ENCODE measurements at places on chromosomes 2 and 18.
A peak's percentile ranks its signal among the peaks of the same experiment; 100 is the strongest.

GRCh38 chr2:16700551-16701259, 35.1 kb upstream of the CYRIA start:
- no peak for DNase-seq

DNA sequence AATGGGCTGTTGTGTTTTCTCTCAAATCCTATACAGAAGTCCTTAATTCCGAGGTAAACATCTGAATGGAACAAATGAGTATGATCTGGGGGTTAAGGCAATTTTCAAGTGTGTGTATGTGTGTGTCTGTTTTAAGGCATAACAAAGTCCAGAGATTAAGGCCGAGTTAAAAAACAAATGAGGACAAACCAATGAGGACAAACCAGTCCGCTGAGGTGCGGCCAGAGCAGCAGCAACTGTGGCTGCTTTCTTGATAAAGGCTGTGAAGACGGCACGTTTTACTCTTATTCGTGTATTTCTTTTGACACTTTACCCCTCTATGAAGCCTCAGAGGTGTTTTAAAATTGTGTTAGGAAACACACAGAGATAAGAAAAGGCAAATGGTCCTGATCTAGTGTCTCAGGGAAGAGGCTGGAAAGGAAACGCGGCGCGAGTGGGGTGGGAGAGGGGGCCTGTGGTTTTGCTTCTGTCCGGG, 495 bp upstream of the GULP1 start:
- DNase-seq: no peak

DNA sequence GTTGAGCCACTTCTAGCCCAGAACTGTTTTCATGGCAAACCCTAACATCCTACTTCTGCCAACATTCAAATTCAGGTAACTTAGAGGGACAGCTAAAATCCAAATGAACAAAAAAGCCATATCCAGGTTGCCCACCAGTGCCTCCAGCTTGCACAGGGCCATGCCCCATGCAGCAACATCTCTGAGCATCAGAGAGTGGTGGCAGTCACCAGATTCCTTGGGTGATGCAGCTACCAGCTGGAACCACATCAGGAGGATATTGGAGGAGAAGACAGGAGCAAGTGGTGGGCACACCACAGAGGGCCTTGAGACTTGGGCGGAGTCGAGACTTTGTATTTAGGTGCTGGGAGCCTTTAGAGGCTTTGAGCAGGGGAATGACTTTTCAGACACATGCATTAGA, 50.5 kb downstream of the SDC1 start:
- no peak for DNase-seq

- no peak for DNase-seq
Measured at GRCh38 chr18:37729716-37730115, 164.1 kb upstream of the CELF4 start.

DNA sequence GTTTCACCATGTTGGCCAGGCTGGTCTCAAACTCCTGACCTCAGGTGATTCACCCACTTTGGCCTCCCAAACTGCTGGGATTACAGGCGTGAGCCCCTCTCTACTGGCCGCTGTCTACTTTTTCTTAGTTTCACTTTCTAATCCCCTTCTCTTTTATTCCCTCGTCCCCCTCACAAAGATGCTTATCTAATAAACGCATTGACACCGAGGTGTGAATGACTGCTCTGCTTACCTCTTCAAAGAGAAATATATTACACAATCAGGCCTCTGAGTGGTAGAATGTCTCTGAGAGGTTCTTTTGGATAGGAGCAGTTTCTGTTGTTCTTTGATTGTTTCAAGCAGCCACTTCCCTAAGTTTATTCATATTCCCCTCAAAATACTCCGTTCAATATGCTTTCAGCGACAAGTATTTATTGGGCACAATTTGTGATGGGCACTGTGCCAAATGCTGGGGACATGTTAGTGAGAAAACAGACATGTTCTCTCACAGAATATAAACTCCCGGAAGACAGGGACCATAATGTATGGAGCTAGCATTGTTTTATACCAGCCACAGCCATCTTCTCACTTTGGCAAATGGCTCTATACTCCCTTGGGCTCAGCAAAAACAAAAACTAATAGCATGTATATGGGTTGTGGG, 34.7 kb upstream of the RAPH1 start:
- peak; percentile 4 for DNase-seq

DNA sequence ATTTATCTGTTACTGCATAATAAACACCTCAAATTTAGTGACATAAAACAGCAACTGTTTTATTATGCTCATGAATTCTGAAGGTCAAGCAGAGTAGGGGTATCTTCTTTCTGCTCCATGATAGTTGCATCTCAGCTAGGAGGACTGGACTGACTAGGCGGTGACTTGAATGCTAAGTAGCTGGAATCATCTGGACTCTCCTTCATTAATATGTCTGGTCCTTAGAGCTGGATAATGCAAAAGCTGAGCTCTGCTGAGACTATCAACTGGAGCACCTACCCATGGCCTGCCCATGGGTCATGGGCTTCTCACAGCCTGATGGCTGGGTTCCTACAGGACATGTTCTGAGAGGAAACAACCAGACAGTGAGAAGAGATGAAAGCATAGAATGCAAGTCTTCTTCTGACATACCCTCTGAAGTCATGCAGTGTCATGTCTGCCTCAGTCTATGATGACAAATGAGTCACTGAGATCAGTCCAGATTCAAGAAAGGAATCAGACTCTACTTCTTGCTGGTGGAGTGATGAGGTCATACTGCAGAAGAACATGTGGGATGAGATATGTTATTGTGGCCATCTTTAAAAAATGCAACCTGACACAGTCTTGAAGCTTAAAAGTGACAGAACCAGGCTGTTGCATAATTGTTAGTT, 174.2 kb upstream of the OSR1 start:
- no peak for DNase-seq

DNA sequence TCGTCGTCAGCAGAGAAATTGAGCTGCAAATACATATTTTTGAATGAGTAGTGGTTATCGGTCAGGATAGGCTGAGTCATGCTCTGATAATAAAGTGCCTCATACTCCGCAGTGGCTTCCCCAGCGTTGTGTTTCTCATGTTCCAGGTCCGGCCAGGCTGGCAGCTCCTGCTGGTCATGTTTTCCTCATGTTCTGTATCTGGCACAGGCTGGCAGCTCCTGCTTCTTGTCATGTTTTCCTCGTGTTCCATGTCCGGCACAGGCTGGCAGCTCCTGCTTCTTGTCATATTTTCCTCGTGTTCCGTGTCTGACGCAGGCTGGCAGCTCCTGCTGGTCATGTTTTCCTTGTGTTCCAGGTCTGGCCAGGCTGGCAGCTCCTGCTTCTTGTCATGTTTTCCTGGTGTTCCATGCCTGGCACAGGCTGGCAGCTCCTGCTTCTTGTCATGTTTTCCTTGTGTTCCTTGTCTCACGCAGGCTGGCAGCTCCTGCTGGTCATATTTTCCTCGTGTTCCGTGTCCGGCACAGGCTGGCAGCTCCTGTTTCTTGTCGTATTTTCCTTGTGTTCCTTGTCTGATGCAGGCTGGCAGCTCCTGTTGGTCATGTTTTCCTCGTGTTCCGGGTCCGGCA, 148.9 kb downstream of the ATP9B start:
- DNase-seq: no peak

- DNase-seq: no peak
Measured at GRCh38 chr2:11983870-11984269, 237.4 kb downstream of the LPIN1 start.

- DNase-seq: no peak
Measured at GRCh38 chr18:80176334-80177073, 67.4 kb downstream of the ADNP2 start.

- no peak for DNase-seq
Measured at GRCh38 chr2:80238692-80239469, 65.7 kb downstream of the LRRTM1 start.

- DNase-seq: peak; percentile 24
Measured at GRCh38 chr2:96806468-96807126, 9.5 kb upstream of the CNNM3 start.

DNA sequence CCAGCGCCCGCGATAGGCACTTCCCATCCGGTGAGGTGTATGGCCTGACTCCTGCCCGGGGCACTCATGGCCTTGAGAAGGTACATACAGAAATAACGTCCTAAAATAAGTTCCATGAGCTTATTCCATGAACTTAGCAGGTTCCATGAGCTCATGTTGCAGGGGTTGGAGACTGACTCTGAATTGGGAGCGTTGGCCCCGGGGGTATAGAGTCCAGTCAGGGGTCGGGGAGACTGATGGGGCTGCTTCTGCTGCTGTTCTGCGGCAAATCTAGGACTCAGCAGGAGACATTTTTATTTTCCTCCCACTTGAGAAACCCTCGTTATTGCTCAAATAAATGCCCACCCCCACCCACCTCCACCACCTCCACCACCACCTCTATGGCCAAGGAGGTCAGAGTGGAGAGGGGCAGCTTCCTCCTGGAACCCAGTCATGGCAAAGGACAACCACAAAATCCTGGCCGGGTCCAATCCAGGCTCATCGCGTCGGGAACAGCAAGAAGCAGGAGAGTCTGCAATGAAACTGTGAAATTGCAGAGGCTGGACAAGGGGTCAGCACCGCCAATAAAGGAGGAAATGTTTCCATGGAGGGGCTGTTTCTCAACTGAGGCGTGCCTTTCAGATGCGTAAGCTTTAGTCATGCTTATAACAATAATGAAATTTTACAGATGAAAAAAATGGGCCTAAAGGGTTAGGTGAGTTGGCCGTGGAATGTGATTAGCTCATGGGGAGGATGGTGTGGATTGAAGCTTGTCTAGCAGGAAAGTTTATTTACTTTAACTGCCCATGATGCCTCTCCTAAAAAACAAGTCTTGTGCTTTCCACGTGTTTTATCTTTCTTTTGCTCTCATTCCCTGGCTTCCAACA, 136.6 kb upstream of the ALKAL2 start:
- DNase-seq: no peak

GRCh38 chr18:33838054-33838453, 260.0 kb downstream of the ASXL3 start:
- no peak for DNase-seq

DNA sequence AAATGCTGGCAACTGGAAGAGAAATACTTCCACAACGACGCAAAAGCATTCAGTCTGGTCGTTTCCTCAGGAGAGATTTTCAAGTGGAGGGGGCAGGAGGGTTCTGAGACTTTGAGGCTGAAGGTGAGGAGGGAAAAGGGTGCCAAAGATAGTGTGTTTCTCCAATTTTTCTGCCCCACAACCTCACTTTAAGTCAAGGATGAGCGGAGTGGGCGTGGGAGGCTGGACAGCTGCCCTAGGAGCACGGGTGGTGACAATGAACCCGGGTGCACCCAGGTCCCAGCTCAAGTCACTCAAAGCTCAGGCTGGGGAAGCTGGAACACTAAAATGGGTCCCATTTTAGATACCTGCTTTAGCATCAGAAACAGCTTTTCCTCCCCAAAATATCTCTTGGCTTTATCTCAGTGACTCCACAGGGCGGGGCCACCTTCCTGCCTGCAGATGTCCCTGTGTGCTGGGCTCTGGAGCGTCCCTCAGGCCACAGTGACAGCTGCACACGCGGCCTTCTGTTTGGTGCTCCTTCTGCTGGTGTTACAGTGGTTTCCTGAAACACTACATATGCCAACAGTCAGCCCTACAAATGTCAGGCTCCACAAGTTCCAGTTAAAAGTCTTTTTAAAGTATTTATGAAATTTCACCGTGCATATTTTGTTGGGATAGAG, 1.4 kb upstream of the MBP start:
- peak; percentile 54 for DNase-seq

DNA sequence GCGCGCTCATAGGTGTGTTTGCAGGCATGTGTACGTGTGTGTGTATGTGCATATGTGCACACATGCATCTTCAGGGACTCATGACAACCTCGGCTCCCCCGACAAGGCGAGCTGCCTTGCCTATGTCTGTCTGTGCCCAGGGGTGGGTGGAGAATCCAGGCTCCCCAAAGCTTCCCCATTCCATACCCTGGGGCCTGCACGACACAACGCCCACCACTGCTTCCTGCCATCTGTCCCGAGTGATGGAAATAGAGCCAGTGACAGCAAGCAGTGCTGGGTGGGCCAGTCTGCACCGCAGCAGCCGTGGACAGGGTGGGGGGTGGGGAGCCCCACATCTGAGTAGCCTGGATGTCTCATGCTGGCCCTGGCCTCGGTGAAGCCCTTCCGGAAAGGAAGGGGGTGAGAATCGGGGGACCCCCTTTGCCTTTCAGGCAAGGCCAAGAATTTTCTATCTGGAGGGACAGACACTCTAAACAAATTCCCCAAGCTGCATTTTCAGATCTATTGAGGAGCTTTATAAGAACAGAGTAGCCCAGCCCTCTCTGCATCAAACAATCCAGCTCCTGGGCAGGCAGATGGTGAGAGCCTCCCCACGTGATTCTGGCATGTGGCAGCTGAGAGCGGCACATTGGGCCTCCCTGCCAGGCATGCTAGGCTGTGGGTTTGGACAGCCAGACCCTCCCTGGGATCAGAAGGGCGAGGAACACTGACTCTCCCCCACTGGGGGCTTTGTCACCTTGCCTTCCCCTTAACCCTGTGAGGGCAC, 4.9 kb downstream of the KCNIP3 start:
- DNase-seq: no peak

DNA sequence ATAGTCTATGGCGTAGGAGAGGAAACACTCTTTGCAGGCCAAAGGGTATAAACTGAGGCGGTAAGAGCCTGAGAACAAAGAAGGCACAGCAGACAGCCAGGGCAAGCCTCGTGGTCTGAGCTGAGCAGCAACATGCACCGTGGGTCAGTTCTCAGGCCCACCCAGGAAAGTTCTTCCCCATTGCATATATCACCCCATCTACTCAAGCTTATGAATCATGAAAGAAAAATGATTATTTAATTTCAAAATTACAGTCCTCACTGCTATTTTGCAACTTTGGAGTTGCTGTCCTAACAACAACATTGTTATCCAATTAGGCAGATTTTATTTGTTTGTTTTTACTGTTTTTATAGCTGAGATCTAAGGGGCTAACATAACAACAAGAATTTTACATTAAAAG, 54.7 kb upstream of the RIOK3 start:
- DNase-seq: no peak

- no peak for DNase-seq
Measured at GRCh38 chr18:22176420-22177326, 7.3 kb downstream of the GATA6 start.

GRCh38 chr2:69309351-69310110, 77.5 kb downstream of the GFPT1 start:
- no peak for DNase-seq

DNA sequence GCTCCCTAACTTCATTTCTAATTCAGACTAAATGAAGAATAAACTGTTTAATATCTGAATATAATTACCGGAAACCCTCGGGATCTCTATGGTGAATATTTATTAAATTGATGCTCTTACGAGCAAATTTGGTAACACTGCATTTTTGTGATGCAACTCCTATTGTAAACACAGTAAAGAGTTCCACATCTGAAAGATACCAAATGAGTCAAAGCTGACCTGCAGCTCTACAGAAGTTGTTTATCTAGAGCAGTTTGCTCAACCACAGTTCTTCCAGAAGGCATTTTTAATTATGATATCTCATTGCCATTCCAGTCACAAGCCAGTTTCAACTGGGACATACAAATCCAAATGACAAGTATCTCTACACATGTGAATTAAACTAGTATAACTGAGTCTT, 129.7 kb downstream of the PKP4 start:
- DNase-seq: no peak

DNA sequence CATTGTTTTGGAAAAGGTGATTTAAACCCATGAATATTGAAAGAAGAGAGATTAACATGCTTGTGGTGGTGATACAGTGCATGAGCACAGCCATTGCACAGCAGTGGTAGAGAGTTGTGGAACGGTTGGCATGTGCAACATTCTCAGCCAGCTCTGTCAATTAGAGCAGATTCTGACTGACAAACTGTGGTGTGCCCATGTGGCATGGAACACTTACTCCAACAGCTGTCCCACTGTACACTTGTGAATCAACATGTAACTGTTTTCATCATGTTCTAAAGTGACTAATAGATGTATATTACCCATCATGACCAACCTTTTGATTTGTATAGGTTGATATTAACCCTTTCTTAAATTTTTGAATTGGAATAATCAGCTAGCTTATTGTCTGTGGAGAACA, 55.6 kb downstream of the PKP4 start:
- no peak for DNase-seq

- no peak for DNase-seq
Measured at GRCh38 chr2:26528836-26529235, 50.9 kb upstream of the OTOF start.
